ENCODE measurements at places on chromosomes 6 and 20.

- DNase-seq = no peak
Measured at GRCh38 chr20:3987296-3987695, 28.1 kb downstream of the RNF24 start.

DNA sequence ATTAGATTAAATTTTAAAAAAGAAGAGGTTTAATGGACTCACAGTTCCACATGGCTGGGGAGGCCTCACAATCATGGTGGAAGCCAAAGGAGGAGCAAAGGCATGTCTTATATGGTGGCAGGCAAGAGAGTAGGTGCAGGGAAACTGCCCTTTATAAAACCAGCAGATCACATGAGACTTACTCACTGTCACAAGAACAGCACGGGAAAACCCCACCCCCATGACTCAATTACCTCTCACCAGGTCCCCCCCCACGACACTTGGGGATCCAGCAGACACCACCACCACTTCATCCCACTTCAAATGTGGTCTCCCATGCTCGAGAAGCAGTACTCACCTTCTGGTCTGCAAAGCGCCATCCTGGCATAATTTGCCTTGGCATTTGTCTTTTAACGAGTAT is 24.6 kb downstream of the MTFR2 start:
- no peak for DNase-seq

GRCh38 chr6:110523451-110524021 is 47.1 kb upstream of the SLC22A16 start:
- no peak for DNase-seq

GRCh38 chr20:63667858-63668257 is 9.7 kb downstream of the RTEL1 start:
- DNase-seq = no peak

DNA sequence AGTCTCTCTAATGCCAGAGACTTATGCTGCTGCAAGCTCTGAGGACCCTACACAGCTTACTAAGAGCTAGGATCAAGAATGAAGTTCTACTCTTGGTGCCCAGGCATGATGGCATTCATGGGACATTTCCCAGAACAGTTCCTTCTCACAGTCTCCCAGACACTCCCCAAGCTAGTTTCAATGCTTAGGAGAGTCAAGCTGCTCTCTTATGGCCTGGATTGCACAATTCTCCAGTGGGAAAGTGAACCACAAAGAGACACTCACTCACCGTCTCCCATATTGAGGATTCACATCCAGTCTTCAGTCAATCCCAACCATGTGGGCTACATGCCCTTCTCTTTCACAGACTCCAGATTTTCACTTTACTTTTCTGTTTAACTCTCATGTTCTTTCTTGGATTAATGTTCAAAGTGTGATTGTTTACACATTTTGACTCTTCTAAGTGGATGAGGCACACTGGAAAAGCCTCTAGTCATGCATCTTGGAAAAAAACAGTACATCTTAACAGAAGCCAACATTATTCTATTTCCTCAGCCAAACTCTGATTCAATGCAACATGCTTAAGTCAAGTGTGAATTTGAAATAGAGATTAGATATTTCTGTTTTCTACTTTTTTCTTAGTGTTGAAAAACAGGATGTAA is 447.8 kb upstream of the BTBD3 start:
- no peak for DNase-seq

- peak; percentile 57 for DNase-seq
Measured at GRCh38 chr6:90028995-90029635, 134.8 kb downstream of the GJA10 start.

DNA sequence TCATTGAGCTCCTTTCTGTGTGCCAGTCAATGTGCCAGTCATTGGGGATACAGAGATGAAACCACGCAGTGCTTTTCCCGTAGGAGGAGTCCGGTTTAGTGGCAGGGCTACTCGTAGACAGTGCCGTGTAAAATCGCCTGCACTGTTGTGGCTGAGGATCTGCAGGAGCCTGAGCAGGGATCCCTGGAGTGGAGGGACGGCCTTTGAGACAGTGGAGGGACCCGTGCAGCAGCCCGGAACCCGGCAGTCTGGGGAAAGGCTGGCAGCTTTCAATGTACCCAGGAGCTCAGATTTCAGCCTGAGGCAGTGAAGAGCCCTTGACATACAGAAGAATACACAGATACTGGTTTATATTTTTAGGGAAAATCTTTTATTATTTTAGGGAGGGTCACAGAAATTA is 203.3 kb downstream of the ARID1B start:
- no peak for DNase-seq

DNA sequence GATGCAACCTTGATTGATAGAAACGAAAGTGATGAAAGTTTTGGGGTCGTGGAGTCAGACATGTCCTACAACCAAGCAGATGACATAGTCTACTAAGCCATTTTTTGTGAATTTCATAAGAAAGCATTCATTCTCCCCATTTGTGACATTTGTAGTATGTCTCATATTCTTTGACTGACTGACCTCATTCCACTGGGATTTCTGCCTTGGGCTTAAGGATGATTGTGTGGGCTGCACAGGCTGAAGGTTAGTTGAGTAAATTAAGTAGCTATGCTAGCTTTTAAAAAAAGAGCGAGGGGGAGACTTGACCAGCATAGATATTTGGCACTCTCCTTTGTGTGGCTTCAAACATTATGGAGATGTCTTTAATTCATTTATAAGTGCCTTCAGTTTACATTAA is 28.9 kb downstream of the STMND1 start:
- no peak for DNase-seq

Data from Jurkat, Clone E6-1 (cell line).